ENCODE measurements at places on chromosomes 2 and 18.

DNA sequence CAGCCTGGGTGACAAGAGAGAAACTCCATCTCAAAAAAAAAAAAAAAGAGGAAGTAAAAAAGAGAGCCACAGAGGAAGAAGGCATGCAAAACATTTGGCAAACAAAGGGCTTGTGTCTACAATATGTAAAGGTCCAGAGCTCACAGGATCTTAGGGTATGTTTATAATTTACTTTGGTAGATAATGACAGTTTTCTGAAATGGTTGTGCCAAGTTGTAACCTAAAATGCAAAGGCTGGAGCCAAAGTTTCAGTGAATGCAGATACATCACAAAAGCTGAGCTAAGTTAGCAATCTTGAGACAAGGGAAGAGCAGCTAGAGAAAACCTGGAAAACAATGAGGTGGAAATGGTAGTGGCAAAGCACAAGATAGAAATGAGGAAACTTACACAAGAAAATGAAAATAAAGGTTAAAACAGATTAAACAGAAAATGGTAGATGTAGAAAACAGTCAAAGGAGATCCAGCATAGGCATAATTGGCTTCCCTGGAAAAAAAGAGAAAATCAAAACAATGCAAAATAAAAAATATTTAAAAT is 77.5 kb upstream of the HK2 start:
- no peak for DNase-seq

DNA sequence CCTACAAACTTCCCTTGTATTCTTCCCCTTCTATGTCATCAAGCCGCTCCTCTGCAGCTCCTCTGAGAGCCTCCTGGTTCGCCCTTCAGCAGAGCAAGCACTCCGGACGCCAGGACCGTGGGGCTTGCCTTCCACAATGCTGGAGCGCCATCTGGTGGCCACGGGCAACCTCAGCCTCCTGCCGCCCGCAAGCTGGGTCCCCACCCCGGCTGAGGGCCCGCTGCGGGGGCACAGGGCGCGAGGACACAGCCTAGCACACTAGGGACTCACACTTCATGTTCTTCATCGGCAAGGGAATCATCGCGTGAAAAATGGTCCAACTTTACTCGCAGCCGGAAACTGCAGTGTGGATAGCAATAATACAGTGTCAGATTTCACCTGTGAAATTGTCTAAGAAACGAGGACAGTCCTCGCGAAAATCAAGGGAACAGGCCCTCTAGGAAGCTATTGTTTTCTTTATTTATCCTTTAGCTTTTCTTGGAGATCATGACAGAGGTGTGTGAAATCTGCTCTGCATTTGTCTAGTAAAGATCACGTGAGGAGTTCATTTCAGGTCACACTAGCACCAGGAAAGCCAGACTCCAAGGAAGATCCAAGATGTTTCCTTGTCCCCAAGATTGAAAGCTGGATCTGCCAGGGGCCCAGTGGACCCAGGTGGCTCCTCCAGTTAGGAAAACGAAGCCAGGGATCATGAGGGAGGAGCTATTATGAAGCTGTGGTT is 5.8 kb downstream of the PRLH start:
- DNase-seq = peak; percentile 80

- no peak for DNase-seq
Measured at GRCh38 chr2:55239656-55240222, 7.3 kb downstream of the RPS27A start.

DNA sequence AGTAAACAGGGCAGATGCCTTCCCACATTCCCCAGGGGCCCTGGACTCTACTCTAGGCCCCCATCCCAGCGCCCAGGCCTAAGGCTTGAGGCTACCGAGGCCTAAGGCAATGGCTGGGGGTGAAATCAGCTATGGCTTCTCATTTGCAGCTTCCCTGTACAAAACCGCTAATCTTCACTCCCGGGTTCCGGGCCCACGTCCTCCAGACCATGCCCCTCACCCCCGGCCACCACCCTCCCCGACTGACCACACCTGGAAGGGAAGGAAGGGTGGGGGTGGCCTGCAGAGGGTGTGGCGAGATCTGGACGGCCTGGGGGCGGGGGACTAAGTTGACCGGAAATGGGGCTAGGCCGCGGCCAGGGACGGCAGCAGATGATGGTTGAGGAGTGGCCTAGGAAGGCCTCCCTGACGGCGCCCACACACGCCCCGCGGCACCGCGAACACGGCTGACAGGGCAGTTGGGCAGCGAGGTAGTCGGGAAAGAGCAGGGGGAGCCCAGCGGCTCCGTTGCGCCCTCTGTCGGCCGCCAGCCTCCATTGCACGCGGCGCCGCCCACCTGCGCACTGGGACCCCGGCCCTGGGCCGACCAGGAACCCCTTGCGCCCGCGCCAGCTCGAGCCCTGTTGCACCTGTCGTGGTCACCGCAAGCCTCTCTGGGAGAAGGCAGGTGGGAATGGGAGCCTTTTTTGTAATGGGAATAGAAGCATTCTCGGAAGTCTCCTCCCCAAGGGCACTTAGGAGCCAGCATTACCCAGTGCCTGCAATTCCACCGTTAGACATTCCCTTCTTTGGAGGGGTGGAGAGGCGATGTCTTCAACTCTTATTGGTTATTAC is 117.1 kb upstream of the STPG4 start:
- peak; percentile 12 for DNase-seq

DNA sequence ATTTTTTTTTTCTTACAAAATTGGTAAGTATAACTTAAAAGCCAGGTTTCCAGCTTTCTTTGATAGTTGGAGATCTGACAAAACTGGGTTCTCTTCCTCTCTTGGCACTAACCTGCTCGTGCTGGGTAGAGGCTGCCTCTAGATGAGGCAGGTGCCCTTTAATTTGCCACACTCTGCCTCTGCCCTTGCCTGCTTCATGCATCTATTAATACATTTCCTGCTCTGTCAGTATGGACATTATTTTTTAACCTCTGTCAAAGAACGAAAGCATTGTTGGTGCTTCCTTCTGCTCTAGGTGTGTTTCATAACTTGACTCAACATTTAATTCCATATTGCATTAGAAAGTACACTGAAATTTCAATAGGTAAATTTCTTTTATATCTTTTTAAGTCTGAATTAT is 490.7 kb upstream of the ZEB2 start:
- DNase-seq = no peak

GRCh38 chr2:46720592-46721185 is 194.9 kb downstream of the MCFD2 start:
- no peak for DNase-seq

DNA sequence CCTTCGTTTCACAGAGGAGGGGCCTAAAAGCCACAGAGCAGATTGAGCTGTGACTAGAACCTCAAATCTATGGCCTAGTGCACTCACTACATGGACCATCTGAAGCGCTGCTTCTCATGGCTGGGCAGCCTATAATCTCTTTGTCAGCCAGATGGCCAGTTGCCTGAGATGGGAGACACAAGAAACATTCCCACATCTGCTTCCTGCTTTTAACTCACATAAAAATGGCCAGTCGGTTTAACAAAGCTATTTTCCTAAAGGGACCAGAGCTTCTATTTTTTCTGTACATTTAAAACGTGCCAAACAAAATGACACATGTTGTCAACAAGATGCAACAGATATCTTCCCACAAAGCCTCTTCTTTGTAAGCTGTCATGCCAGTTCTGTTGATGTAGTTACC is 173.8 kb downstream of the GFPT1 start:
- no peak for DNase-seq

DNA sequence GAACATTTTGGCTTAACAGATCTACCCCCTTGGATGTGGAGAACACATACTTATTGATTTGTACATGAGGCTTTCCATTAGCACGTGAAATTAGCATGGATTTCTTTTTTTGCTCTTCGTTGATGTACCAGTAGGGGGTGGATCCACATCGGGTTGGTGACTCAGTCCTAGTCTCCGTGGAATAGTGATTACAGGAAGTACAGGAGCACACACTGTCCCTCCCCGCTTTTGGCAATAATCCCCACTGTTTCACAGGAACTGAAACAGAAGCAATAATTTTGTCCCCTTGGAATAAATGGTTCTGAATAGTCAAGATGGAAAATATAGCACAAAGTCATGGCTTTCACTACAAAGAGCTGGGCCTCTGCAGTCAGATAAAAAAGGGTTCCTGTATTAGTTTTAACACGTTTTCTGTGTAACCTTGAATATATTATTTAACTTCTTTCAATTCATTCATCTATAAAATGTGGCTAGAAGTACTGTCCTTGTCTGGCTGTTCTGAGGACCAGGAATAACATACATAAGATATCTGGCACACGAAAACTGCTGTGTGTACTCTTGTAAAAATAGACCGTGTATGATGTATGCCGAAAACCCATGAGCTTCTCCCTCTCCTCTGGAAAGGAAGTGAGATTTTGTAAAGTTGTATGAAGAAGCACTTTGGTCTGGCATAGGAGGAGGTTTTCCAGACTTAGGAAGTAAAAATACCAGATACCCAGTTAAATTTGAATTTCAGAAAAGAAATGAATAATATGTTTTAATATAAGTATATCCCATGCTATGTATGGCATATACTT is 229.2 kb downstream of the GALR1 start:
- DNase-seq = no peak

- DNase-seq = no peak
Measured at GRCh38 chr2:27152796-27153464, 4.1 kb downstream of the TCF23 start.

- DNase-seq = no peak
Measured at GRCh38 chr2:53856272-53856671, 3.5 kb downstream of the GPR75 start.

GRCh38 chr2:69300650-69301049 is 86.4 kb downstream of the GFPT1 start:
- DNase-seq = no peak

GRCh38 chr2:69311024-69311416 is 76.0 kb downstream of the GFPT1 start:
- DNase-seq = no peak

GRCh38 chr2:37361216-37361815 is 16.9 kb downstream of the QPCT start:
- DNase-seq = no peak
